Stimulated activated naive CD8-positive, alpha-beta T cell treated with anti-CD3 and anti-CD28 coated beads, Interleukin-15, Interleukin-2, amounts not matched to agents 100 U/mL and 50 U/mL, for 24 hours (primary cell): ENCODE measurements at places on chromosomes 4 and X.

- DNase-seq = no peak
Measured at GRCh38 chr4:186002853-186003252, 66.1 kb upstream of the TLR3 start.

GRCh38 chrX:115602308-115602707, 41.3 kb downstream of the PLS3 start:
- DNase-seq = no peak

DNA sequence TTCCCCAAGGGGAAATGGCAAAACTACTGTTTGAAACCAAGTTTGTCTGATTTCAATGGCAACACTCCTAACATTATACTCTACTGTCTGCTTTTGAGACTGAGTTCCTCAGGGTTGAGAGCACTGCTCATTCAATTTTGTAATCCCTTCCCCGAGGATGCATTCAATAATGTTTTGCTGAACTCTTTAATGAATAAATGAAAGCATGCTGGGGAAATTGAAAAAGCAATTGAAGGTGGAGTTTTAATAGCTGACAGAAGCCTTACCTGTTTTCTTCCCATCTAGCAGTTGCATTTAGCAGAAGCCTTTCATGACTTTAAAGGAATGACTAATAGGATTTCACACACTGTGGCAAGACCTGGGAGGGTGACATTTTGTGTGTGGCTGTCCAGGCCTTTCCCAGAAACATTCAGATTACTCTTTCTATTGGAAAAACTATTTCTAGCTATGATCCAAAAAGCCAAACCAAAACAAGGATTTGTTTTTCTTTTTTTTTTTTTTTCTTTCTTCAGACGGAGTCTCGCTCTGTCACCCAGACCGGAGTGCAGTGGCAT, 45.1 kb downstream of the DTHD1 start:
- DNase-seq = no peak

- no peak for DNase-seq
Measured at GRCh38 chrX:42276982-42277690, 353.8 kb upstream of the CASK start.

GRCh38 chr4:135575041-135575440, 1373.5 kb upstream of the PABPC4L start:
- DNase-seq = no peak

DNA sequence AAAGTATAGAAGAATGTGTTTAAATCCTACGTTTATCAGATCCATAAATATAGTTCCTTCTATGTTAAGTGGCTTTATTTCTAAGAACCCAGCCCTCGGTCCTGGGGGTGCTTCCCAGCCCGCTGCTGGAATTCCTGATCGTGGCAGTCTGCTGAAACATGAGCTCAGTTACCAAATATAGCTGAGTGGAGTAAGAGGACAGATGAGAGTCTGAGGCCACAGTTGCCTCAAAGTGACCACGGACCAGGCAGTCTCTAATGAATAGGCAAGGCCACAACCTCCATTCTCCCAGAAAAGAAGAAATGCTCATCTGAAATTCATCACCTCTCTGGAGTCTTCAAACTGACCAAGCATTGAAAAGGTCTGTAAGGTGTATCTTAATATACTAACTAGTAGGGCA, at the start of gene PALLD:
PALLD (plus strand) TSS at position 219 of the 400 bp plus-strand sequence.
- DNase-seq = no peak

GRCh38 chr4:13209600-13209999, 274.5 kb downstream of the RAB28 start:
- DNase-seq = no peak

GRCh38 chr4:153643406-153644383, 40.4 kb upstream of the TLR2 start:
- no peak for DNase-seq

- peak; percentile 19 for DNase-seq
Measured at GRCh38 chrX:48890296-48890925, 7.2 kb downstream of the TIMM17B start.

DNA sequence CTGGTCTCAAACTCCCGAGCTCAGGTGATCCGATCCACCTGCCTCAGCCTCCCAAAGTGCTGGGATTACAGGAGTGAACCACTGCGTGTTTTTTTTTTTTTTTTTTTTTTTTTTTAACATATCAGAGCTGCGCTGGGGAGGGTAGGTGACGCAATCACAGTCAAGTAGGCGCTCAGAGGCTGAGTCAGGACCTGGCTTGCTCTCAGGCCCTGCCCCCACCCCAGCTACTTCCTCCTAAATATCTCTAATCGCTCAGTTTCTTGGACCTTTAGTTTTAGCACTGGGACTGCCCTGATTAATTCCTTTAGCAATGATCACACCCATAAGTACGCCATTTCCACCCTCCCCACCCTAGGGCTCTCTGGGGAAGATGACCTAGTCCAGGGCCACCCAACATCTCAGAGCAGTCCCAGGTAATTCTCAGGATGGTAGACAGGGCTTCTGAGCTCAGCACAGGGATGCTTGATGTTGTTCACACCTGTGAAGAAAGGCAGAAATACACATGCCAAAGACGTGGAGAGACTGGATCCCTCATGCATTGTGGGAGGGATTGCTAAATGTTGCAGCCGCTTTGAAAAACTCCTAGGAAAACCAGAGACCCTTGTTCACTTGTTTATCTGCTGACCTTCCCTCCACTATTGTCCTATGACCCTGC, 50.2 kb downstream of the DDX3X start:
- DNase-seq = peak; percentile 31

- peak; percentile 35 for DNase-seq
Measured at GRCh38 chrX:70030301-70030767, 19.4 kb downstream of the AWAT2 start.

- no peak for DNase-seq
Measured at GRCh38 chr4:148447681-148448080, 5.5 kb upstream of the NR3C2 start.

DNA sequence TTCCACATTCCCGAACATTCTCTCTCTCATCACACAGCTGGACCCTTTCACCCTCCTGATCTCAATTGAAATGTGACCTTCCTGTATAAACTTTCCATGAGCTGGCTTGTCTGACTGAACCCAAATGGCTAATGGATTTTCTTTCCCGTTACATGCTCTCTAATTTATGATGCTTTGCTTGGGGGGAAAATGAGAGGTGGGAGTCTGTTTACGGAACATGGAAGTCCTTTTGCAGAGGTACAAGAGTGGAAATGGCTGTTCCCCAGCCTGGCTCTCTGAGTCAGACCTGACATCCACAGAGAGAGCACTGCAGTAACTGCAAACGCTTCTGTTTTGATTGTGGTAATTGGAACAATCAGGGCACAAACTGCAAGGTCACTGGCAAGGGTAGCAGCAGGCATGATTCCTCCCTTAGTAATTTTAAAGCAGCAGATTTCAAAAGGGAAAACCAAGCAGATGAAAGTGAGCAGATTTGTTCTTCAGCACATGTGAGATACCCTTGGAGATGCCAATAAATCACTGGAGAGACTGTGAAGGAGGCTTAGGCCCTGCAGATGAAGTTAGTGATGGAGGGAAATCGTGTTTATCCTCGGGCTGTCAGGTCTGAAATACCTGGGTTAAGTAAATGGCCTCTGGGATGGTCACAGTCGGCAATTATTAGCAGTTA, 83.9 kb downstream of the SNCA start:
- DNase-seq = no peak

DNA sequence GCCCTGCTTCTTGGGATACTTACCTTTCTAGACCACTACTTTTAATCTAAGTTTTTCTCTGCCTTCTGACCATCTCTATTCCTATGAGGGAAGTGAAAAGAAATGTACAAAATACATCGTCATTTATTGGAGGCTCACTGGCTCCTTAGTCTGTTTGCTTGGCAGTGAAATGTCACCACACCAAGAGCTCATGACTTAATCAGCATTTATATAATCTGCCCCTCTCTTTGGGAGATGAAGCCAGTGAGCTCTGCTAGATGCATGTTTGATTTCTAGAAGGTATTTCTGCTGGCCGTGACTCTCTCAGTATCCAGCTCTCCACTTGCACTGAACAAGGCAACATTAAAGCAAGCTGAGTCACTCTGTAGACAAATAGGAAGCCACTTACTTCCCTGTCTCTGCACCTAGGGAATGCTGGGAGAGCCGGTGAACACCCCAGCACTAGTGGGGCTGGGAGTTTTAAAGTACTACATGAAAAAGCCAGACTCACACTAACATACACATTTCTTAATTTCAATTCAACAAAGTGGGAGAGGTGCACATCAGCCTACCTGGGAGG, 79.1 kb downstream of the MID1IP1 start:
- no peak for DNase-seq

- no peak for DNase-seq
Measured at GRCh38 chrX:768596-768995, 138.0 kb downstream of the SHOX start.

DNA sequence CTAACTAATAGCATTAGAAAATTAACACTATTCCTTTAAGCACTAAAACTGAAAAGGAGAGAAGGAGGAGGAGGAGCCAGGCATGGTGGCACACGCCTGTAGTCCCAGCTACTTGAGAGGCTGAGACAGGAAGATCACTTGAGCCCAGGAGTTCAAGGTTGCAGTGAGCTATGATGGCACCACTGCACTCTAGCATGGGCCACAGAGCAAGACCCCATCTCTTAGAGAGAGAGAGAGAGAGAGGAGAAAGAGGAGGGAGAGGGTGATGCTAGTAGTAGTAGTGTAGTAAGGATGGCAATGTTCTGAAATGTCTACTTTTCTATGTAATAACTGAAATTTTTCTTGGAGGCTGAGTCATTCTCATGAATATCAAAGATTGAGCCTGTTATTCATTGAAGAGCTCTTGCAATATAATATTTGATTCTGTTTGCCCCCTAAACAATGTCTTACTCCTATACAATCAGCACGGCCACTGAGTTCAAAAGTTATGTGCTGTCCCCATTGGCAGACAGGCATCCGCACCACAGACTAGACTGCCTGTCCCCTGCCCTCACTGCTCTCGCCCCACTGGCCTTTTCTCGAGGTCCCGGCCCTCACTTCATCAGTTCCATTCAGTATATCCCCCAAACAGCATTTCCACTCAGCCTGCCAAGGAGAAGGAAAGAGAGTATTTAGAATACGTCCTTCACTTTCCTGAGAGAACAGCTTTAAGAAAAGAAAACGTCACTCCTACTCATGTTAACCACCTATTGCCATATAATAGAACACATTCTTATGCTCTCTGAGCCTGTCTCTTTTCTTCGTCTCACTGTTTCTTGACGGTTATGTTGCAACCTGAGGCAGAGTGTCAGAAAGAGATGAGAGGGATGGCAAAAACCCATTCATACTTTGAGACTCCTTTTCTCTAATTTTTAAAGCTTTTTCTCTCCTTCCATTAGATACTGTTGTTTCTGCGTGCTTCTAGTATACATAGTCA, 238.1 kb downstream of the PALLD start:
- DNase-seq = no peak

DNA sequence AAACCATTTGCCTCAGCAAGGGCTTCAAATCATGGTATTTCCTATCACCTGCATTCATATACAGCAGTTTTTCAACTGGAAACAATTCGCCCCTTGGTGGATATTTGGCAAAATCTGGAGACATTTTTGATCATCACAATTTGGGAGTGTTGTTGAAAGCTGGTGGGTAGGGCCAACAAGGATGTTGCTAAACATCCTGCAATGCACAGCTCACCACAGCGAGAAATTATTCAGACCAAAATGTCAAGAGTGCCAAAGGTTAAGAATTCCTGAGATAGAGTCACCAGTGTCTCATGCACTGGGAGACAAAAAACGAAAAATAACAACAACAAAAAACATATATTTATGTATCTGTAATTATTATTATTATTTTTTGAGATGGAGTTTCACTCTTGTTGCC, 435.2 kb upstream of the CTSO start:
- no peak for DNase-seq

DNA sequence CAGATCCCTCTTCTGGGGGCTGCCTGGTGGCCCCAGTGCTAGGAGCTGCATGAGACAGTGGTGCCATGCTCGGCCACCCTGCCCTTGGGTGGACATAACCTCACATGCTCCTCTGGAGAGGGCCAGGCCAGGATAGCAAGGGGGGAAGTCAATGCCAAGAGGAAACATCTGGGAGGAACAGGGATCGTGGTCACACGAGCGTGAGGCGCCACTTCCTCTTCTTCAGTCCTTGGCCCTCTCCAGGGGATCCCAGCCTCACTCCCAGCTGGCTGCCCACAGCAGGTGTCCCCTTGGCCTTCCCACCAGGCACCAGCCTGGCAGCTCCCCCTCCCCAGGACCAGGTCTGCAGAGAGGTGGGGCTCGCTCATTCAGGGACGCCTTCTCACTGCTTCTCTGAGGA, 28.6 kb downstream of the TBC1D14 start:
- DNase-seq = no peak

- DNase-seq = peak; percentile 3
Measured at GRCh38 chrX:67545036-67545821, 1.4 kb downstream of the AR start.

GRCh38 chr4:25913056-25913850, 767 bp upstream of the SMIM20 start:
- DNase-seq = peak; percentile 33

GRCh38 chr4:76563454-76564122, 128.6 kb downstream of the SHROOM3 start:
- peak; percentile 8 for DNase-seq

GRCh38 chr4:153497091-153497531, 31.0 kb downstream of the TMEM131L start:
- no peak for DNase-seq

DNA sequence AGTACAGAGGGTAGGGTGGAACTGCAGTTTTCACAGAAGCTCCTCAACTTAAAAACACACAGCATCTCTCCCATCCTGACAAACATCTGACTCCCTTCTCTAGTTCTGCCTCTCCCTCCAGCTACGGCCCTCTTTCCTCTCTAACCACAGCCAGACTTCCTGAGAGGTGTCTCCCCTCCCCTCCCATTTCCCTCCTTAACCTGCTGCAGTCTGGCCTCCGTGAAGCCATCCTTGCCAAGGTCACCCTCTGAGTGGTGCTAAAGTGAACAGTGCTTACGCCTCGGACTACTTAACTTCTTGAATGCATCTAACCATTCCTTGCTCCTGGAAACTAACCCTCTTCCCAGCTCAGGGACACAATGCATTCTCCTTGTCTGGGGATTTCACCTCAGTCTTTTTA, 53.3 kb downstream of the RTL5 start:
- DNase-seq = no peak

GRCh38 chr4:67883902-67884301, at the start of gene TMPRSS11D:
TSS of gene TMPRSS11D (minus strand) at chr4:67884002. CDS start at chr4:67883933, 69 bp downstream.
- DNase-seq = no peak

DNA sequence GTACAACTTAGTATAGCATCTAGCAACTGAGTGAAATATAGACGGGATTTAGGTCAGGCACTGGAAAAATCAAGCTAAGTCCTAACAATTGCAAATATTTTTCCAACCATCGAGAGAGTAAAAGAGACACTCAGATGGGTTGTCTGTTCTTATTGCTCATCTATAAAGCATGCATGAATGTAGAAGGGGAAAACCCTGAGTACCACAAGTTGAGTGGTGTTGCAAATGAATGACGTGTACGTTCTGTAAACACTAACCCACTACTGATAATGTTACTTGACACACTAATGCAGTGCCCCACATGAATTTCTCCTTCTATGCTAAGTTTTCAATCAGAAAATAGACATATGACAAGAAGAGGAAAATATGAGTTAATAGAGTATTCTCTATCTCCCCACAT, 211.2 kb downstream of the COX18 start:
- no peak for DNase-seq

DNA sequence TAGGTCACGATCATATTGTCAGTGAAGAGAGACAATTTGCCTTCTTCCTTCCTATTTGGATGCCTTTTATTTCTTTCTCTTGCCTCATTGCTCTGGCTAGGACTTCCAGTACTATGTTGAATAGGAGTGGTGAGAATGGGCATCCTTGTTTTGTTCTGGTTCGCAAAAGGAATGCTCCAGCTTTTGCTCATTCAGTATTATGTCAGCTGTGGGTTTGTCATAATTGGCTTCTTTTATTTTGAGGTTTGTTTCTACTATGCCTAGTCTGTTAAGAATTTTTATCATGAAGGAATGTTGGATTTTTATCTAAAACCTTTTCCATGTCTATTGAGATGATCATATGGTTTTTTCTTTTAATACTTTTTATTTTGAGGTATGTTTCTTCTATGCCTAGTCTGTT, 152.3 kb upstream of the MAD2L1 start:
- no peak for DNase-seq
